ENCODE measurements at places on chromosomes 5 and 9.

- no peak for DNase-seq
Measured at GRCh38 chr5:116137544-116138378, 52.9 kb downstream of the COMMD10 start.

- peak; percentile 88 for DNase-seq
Measured at GRCh38 chr5:142095651-142096330, 12.8 kb upstream of the NDFIP1 start.

DNA sequence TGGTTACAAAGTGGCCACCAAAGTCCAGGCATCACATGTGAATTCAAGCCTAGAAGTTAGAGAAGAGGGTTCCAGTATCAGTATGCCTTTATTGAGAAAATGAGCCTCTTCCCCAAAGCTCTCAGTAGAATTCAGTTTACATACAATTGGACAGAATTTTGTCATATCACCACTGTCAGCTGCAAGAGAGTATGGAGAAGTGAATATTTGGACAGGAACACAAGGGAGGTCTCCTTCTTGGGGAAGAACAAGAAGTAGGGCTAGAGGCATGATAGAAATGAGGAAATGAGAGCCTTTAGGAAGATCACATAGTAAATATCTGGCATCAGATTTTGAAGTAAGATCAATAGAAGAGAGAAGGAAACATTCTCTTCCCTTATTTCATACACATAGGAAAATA lies 27.8 kb upstream of the VLDLR start:
- DNase-seq, result no peak

DNA sequence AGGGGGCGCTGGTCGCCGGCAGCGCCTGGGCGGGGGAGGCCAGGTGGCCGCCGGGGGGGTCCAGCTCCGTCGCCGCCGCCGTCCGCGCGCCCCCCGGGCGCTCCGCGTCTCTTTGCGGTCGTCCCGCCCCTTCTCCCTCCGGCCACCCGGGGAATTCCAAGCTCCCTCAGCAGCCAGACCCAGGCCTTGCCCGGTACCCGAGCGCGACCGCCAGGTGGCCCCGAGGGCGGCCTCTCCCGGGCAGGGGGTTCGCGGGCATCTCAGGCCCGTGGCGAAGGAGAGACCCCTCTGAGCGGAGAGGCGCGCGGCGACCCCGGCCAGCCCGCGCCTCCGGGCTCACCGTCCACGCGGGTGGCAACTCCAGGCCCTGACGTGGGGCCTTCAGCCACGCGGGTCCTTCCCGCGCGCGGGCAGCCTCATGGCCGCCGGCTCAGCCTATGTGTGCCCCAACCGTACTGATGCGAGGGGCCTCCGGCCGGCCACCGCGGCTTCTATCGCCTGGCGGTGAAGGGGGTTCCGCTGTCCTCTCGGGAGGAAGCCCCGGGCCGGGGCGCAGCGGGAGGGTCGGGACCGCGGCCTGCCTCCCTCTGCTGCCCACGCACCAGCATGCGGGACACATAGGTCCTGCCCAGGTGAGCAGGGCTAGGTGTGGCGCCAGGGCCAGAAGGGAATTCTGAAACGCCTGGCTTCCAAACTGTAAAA lies 529 bp upstream of the NRARP start:
- no peak for DNase-seq

DNA sequence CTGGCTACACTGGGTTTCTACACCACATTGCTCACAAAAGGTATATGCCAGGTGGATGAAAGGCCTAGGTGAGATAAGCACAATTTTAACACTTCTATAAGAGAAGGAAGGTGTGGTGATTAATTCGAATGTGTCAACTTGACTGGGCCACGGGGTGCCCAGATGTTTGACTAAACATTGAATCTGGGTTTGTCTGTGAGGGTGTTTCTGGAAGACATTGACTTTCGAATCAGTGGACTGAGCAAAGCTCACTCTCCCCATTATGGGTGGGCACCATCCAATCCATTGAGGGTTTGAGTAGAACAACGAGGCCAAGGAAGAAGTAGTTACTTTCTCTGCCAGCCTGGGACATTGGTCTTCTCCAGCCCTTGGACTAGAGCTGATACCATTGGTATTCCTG lies 78.2 kb upstream of the COL5A1 start:
- no peak for DNase-seq

DNA sequence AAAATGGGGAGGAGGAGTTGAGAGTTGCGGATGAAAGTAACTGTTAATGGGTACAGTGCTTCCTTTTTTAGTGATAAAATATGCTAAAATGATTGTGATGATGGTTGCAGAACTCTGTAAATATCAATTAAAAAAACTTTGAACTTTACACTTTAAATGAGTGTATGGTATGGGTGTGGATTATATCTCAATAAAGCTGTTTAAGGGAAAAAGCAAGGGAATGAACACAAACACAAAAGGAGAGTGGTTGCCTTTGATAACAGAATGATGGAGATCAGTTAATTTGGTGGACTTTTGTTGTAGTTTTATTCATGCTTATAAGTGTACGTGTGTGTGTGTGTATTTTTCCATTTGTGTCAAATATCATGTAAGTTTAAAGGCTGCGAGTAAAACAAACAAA lies 186.1 kb downstream of the ZNF608 start:
- no peak for DNase-seq

- DNase-seq, result no peak
Measured at GRCh38 chr5:58504766-58505165, 13.5 kb downstream of the GAPT start.

DNA sequence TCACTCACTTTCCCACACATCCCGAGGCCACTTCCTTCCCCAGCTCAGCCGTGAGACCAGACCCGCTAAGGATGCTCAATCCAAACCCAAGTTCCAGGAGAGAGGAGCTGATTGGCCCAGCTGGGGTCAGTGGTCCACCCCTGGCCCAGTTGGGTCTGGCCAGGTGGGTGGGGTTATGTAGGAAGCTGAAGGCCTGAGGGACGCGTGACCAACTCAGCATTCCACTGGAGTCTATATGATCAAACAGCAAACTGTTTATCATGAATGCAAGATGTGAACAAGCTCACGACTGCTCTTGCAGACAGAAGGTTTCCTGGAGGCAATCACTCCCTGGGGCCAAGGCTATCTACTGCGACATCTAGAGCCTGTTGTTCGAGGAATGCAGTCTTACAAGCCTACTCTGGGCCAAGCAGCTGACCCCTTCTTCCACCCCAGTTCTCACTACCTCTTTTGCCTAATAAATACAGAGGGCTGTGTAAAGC lies 4.9 kb upstream of the RAPGEF1 start:
- DNase-seq, result no peak

DNA sequence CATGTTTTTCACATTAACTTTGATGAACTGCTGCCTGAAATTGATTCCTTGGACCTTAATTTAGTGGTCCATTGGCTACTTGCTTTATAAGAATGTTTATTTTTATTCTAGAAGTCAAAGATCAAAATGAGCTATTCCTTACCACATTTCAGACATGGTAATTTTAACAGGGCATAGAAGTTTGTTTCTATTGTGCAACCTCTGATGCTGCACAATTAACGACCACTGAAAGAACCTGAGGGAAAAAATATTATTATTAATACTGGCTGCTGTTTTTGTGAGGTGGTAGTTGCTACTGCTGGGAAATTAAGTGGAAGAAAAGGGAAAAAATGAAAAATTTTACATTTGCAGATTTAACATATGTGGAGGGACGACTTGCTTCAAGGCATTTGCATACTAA lies 37.9 kb upstream of the RAB3C start:
- no peak for DNase-seq

- no peak for DNase-seq
Measured at GRCh38 chr9:18438300-18438925, 35.5 kb upstream of the ADAMTSL1 start.

DNA sequence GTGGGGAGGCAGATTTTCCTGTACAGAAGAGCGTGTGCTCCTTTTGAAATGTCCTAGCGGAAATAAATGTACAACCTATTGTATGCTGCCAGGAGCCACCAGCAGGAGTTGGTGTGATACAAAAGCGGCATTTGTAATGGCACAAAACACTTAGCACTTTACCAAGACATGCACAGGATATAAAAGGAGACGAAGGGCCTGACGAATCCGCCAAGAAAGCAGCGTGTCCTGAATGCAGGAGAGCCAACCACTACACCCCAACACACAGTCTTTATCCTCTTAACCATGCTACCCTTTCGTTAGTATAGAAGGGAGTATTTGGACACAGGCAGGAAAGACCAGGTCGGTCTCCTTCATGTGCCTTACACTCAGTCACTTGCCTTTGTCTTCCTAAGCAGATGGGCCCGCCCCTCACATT lies 218.1 kb downstream of the TRIM32 start:
- DNase-seq, result no peak

GRCh38 chr5:44814761-44815160 lies 6.0 kb downstream of the MRPS30 start:
- DNase-seq, result no peak

- peak; percentile 74 for DNase-seq
Measured at GRCh38 chr5:126676195-126676624, 75.5 kb downstream of the PHAX start.

- DNase-seq, result no peak
Measured at GRCh38 chr9:126379661-126380360, 53.2 kb downstream of the MVB12B start.

- no peak for DNase-seq
Measured at GRCh38 chr5:80662108-80662507, 7.3 kb upstream of the DHFR start.

DNA sequence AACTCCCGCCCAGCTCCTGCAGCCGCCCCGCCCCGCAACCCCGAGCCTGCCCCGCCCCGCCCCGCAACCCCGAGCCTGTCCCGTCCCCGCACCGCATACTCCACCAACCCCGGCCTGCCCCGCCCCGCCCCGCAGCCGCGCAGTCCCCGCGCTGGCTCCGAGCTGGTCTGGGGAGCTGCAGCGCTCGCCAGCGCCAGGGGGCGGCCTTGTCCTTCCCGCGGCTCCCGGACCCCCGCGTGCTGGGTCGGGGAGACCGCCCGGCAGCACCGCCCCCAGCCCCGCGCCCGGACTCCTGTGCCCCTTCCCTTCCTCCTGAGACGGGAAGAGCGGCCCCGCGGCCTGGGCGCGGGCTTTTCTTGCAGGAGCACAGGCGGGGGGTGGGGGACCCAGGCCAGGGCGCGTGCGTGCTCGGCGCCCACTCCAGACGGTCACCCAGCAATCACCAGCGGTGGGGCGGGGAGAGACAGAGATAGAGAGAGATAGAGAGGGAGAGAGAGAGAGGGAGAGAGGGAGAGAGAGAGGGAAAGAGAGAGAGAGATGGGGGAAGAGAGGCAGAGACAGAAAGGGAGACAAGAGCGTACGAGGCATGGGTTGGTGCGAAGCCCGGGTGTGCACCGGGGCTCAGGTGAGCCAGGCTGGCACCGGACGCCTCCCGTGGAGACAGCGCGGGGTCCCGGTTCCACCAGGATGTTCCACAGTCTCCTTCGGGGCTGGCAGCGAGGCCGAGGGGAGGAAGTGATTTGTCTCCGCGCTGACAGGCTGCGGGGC lies 14.7 kb upstream of the TMEM250 start:
- peak; percentile 46 for DNase-seq

DNA sequence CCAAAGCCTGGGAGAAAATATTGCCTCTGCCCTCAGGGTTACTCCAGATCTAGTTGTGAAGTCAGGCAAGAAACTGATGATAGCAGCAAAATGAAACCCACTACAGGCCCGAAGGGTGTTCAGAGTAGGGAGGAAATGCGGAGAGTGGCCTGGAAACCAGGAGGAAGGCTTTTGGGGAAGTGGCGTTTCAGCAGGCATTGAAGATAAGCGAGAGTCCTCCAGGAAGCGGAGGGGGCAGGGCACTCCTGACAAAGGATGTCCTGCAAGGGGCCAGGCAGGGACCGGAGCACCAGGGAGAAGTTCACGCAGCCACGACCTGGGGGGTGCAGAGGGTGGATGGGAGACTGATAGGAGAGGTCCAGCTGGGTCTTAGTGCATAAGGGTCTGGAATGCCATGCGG lies 7.8 kb upstream of the FOXI1 start:
- no peak for DNase-seq

GRCh38 chr5:123611406-123611709 lies 99.4 kb downstream of the CSNK1G3 start:
- DNase-seq, result no peak

- DNase-seq, result no peak
Measured at GRCh38 chr5:54669285-54669684, 151.7 kb downstream of the SNX18 start.

- peak; percentile 49 for DNase-seq
Measured at GRCh38 chr5:96660971-96661854, 963 bp upstream of the CAST start.

DNA sequence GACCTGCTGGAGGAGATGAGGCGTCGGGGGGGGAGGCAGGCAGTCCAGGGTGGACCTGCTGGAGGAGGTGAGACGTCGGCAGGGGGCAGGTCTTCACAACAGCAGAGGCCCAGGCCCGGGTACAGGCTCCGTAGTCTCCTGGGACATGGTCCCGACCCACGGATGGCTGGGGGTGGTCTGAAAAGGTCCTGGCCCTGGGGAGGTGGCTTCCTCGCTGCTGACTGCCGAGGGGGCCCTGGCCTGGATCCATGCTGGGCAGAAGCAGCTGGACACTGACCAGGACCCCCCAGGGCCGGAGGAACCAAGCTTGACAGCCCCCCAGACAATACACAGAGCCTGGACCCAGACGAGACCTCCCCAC lies 8.5 kb downstream of the EGFL7 start:
- no peak for DNase-seq

DNA sequence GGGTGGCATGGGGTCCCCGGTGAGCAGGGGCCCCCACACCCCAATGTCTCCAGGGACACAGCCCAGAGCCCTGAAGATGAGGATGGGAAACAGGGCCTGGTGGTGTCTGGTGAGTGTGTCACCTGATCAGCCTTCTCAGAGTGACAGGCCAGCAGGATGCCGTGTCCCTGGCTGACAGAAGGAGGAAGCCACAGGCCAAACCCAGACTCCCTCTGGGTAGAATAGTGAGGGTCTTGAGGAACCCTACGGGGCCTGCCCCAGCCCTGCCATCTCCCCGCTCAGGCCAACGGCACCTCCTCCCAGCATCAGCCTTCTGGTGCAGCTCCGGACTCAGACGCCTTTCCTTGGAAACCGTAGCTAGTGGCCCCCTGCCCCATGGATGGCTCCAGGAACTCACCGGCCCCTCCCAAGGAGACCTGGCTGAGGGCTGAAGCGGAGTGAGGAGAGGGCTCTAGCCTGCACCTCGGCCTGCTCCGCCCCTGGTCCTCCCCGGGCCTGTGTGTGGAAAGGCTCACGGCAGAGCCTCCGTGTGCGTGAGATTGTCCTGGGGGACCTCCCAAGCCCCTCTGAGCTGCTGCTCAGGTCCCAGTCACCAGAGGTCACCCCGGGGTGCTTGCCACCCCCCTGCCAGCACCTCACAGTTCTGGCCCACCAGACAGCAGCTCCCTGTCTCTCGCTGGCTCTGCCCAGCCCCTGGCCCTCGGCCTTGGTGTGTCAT lies 6.0 kb downstream of the RALGDS start:
- DNase-seq, result no peak
